ENCODE measurements at places on chromosomes 11 and 22. TPM values are rescaled to one million over a fixed set of nuclear protein-coding genes. Genes with fewer than 3 reads are reported as not detected.

- no peak overlapping the region for H3K27ac ChIP-seq
- H3K36me3 ChIP-seq = no peaks in the 10 kb centered on the region
- H3K4me1 ChIP-seq = no peaks in the 10 kb centered on the region
- DNase-seq = no peak
Observed at GRCh38 chr11:16867097-16867496, 128.7 kb downstream of the C11orf58 start.

Gene CCDC81
- 10.5 TPM for total RNA-seq

DNA sequence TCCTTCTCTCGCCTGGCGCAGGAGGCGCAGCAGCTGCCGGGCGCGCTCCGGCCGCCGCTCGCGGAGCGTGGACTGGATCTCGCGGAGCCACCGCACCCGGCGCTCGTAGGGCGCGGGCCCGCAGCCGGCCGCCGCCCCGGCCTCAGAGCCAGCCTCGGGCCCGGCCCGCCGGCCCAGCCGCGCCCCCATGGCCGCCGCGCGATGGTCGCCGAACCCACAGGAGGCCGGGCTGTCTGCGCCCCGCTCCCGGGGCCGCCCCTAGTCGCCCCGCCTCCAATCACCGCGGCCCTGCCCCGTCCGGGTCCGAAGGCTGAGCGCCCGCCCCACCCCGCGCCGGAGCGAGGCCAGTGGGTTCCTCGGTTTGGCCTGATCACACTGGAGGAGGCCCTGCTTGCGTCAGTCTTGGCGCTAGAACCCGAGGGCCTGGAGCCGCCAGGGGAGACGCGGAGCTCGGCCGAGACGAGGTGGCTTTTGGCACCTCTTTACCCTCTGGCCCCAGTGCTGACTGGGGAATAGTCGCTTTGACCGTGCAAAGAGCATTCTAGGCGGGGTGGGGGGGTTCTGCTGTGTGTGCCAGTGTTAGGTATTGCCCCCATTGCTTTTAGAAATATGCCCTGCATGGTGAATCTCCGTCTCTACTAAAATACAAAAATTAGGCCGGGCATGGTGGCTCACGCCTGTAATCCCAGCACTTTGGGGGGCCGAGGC is at the start of gene LRRC75B:
Gene LRRC75B (minus strand): TSS at position 223 of the 708 bp plus-strand sequence. CDS start 34 bp downstream, at position 189.
- peak within 1 kb of the TSS; percentile 75 for H3K27ac ChIP-seq
- peak within 1 kb of the TSS; percentile 74 for H3K4me3 ChIP-seq
- no peaks in the 10 kb centered on the region for H3K27me3 ChIP-seq
- peaks cover 22% of the 10 kb centered on the region for H3K4me1 ChIP-seq
- DNase-seq = peak; percentile 90
- H3K36me3 ChIP-seq = peaks cover 9% of the 10 kb centered on the region

DNA sequence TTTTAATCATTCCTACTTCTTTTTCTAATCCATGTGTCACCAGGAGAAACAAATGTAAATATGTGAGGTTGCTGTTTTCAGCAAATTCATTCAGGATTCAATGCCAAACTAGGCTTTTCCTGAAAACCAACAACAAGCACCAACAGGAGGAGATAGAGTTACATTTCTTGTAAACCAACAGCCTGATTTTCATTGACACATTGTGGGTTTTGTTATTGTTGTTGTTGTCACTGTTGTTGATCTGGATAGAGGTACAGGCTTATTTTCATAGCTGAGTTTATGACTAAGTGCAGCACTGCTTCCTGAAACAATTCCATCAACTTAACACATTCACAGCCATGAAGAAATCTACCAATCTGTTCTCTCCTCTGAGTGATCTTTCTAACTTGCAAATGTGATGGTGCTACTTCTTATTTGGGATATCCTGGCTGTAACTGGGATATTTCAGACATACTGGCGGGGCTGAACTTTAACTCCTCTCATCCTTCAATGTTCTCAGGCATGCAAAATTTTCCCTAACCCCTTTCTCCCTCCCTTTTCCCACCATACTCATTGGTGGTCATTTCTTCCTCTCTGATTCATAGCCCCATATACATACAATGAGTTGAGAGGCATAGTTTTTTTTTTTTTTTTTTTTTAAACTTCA is 65.5 kb downstream of the ME3 start:
- no peak for DNase-seq
- H3K27ac ChIP-seq = no peak overlapping the region
- no peaks in the 10 kb centered on the region for H3K27me3 ChIP-seq
- H3K4me1 ChIP-seq = peaks cover 14% of the 10 kb centered on the region
- no peaks in the 10 kb centered on the region for H3K36me3 ChIP-seq

- H3K4me1 ChIP-seq = peaks cover 32% of the 10 kb centered on the region
- no peaks in the 10 kb centered on the region for H3K36me3 ChIP-seq
- H3K27ac ChIP-seq = peak overlapping the region; percentile 77
- H3K27me3 ChIP-seq = no peaks in the 10 kb centered on the region
- peak; percentile 59 for DNase-seq
- H3K4me3 ChIP-seq = peak overlapping the region; percentile 90
Observed at GRCh38 chr22:19429950-19430889, 1.3 kb downstream of the HIRA start.

GRCh38 chr11:112537846-112538330 is 277.2 kb upstream of the PLET1 start:
- peaks cover 3% of the 10 kb centered on the region for H3K4me1 ChIP-seq
- no peak overlapping the region for H3K4me3 ChIP-seq
- DNase-seq = no peak
- no peaks in the 10 kb centered on the region for H3K27me3 ChIP-seq

- no peaks in the 10 kb centered on the region for H3K27me3 ChIP-seq
- H3K27ac ChIP-seq = no peak overlapping the region
- no peak for DNase-seq
- no peak overlapping the region for H3K4me3 ChIP-seq
- H3K4me1 ChIP-seq = no peaks in the 10 kb centered on the region
Observed at GRCh38 chr11:78653294-78653909, 78.7 kb upstream of the NARS2 start.

- no peaks in the 10 kb centered on the region for H3K27me3 ChIP-seq
- peak overlapping the region; percentile 54 for H3K27ac ChIP-seq
- peaks cover 43% of the 10 kb centered on the region for H3K4me1 ChIP-seq
- H3K36me3 ChIP-seq = no peaks in the 10 kb centered on the region
Observed at GRCh38 chr11:130165601-130166456, 6.2 kb downstream of the ST14 start.

Gene ATP5MG
- 35.6 TPM for total RNA-seq

DNA sequence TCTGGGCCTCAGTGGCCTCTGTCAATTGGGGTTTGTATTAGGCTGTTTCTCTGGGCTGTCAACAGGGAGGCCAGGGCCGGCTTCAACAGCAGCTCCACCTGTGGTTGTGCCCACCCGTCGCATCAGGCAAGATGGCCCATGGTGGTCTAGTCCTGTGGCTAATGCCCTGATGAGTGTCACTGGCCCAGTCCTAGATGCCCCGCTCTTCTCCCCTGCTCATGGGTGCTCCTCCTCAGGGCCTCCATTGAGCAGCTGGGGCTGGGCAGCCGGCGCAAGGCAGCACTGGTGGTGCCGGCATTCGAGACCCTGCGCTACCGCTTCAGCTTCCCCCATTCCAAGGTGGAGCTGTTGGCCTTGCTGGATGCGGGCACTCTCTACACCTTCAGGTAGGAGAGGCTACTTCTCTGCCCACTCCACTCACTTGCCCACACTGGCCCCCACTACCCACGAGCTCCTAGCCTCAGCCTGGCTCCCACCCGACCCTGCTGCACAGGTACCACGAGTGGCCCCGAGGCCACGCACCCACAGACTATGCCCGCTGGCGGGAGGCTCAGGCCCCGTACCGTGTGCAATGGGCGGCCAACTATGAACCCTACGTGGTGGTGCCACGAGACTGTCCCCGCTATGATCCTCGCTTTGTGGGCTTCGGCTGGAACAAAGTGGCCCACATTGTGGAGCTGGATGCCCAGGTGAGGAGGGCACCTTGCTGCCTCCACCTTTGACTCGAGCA is 5.4 kb downstream of the LARGE2 start:
- H3K36me3 ChIP-seq = peaks cover 6% of the 10 kb centered on the region
- no peak overlapping the region for H3K4me3 ChIP-seq
- H3K27ac ChIP-seq = no peak overlapping the region
- H3K4me1 ChIP-seq = peaks cover 19% of the 10 kb centered on the region
- H3K27me3 ChIP-seq = no peaks in the 10 kb centered on the region
- DNase-seq = no peak

Gene SHISA8
- not detected for total RNA-seq

Gene RASL10A
- total RNA-seq = 33.5 TPM

Gene PDXP
- 8.4 TPM for total RNA-seq

Gene BCO2
- 8.4 TPM for total RNA-seq

Gene FXYD6
- total RNA-seq = 16.2 TPM

Gene OR8B12
- not detected for total RNA-seq

GRCh38 chr11:75968021-75968625 is 153.1 kb downstream of the UVRAG start:
- H3K27me3 ChIP-seq = no peaks in the 10 kb centered on the region
- no peak for DNase-seq
- H3K27ac ChIP-seq = no peak overlapping the region
- no peaks in the 10 kb centered on the region for H3K36me3 ChIP-seq

Gene RFPL3
- not detected for total RNA-seq

GRCh38 chr11:35609656-35610055 is 8.6 kb upstream of the FJX1 start:
- H3K36me3 ChIP-seq = no peaks in the 10 kb centered on the region
- H3K27me3 ChIP-seq = no peaks in the 10 kb centered on the region
- no peak overlapping the region for H3K27ac ChIP-seq
- H3K4me3 ChIP-seq = no peak overlapping the region
- H3K4me1 ChIP-seq = no peaks in the 10 kb centered on the region

Gene MIAT
- total RNA-seq = 24.1 TPM

- no peak overlapping the region for H3K4me3 ChIP-seq
- DNase-seq = no peak
- no peaks in the 10 kb centered on the region for H3K27me3 ChIP-seq
- H3K4me1 ChIP-seq = no peaks in the 10 kb centered on the region
Observed at GRCh38 chr11:110035357-110035756, 57.8 kb upstream of the ZC3H12C start.

- no peaks in the 10 kb centered on the region for H3K36me3 ChIP-seq
- peaks cover 14% of the 10 kb centered on the region for H3K4me1 ChIP-seq
- no peak for DNase-seq
- no peak overlapping the region for H3K4me3 ChIP-seq
Observed at GRCh38 chr11:7982582-7983119, 4.5 kb upstream of the EIF3F start.

DNA sequence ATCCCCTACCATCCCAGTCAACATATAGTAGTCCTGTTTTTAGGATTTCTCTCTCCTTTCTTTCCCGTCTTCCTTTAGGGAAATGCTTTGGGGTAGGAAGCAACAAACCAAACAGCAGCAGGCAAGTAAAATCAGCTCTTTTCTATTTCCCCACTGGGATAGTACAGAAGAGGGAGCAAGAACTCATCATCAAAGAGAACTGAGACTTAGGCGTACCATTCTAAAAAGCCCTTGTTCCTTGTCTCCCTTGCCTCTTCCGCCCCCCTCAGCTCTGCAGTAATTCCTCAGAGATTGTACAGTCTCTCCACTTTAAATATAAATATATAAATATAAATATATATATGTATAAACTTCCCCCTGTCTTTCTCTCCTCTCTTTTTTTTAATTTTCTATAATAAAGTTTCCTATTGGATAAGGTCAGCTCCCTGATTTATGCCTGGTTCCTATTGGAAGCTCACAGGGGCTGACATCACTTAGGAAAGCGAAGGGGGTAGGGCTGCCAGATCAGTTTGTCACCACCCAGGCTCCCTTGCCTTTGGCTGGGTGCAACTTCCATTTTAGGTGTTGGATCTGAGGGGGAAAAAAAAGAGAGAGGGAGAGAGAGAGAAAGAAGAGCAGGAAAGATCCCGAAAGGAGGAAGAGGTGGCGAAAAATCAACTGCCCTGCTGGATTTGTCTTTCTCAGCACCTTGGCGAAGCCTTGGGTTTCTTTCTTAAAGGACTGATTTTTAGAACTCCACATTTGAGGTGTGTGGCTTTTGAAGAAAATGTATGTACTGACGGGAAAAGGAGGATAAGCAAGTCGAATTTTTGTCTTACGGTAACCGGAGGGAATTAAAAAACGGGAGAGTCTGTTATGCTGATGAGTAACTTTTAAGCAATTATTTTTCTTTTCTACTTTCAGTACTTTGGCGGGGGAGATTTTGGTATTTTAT is at the start of gene CTNND1:
Gene CTNND1 (plus strand): TSS at position 502 of the 934 bp plus-strand sequence. CDS start 29,677 bp downstream, outside the sequence.
- no peaks in the 10 kb centered on the region for H3K27me3 ChIP-seq
- peaks cover 22% of the 10 kb centered on the region for H3K4me1 ChIP-seq
- no peaks in the 10 kb centered on the region for H3K36me3 ChIP-seq
- peak within 1 kb of the TSS; percentile 92 for H3K27ac ChIP-seq
- peak within 1 kb of the TSS; percentile 75 for H3K4me3 ChIP-seq

GRCh38 chr22:43396321-43396933 is 15.4 kb upstream of the MPPED1 start:
- no peaks in the 10 kb centered on the region for H3K36me3 ChIP-seq
- no peaks in the 10 kb centered on the region for H3K27me3 ChIP-seq
- DNase-seq = no peak
- no peak overlapping the region for H3K27ac ChIP-seq

GRCh38 chr11:31802990-31803812 is 7.9 kb downstream of the PAX6 start:
- H3K27ac ChIP-seq = no peak overlapping the region
- H3K4me3 ChIP-seq = no peak overlapping the region
- H3K27me3 ChIP-seq = peaks cover 82% of the 10 kb centered on the region
- DNase-seq = no peak
- H3K4me1 ChIP-seq = peaks cover 38% of the 10 kb centered on the region

Gene PNPLA5
- total RNA-seq = not detected

GRCh38 chr22:35732116-35732515 is 14.4 kb downstream of the APOL5 start:
- H3K4me1 ChIP-seq = no peaks in the 10 kb centered on the region
- DNase-seq = no peak
- no peaks in the 10 kb centered on the region for H3K27me3 ChIP-seq
- H3K27ac ChIP-seq = no peak overlapping the region
- H3K36me3 ChIP-seq = no peaks in the 10 kb centered on the region

Gene TMEM86A
- total RNA-seq = 4.6 TPM

GRCh38 chr11:101401245-101401644 is 182.6 kb downstream of the TRPC6 start:
- no peaks in the 10 kb centered on the region for H3K36me3 ChIP-seq
- H3K27ac ChIP-seq = no peak overlapping the region
- no peak for DNase-seq
- H3K4me3 ChIP-seq = no peak overlapping the region
- no peaks in the 10 kb centered on the region for H3K27me3 ChIP-seq
- no peaks in the 10 kb centered on the region for H3K4me1 ChIP-seq

Gene CHRM4
- total RNA-seq = 1.4 TPM

GRCh38 chr11:43697679-43698078 is 17.1 kb downstream of the HSD17B12 start:
- no peak for DNase-seq
- no peak overlapping the region for H3K27ac ChIP-seq
- H3K4me1 ChIP-seq = no peaks in the 10 kb centered on the region
- no peaks in the 10 kb centered on the region for H3K27me3 ChIP-seq

Gene RAG2
- total RNA-seq = not detected
